Peyer's patch (tissue), 4 donors: ENCODE measurements at places on chromosomes 7 and 10. TPM values are rescaled to one million over a fixed set of nuclear protein-coding genes. Genes with fewer than 3 reads are reported as not detected.

DNA sequence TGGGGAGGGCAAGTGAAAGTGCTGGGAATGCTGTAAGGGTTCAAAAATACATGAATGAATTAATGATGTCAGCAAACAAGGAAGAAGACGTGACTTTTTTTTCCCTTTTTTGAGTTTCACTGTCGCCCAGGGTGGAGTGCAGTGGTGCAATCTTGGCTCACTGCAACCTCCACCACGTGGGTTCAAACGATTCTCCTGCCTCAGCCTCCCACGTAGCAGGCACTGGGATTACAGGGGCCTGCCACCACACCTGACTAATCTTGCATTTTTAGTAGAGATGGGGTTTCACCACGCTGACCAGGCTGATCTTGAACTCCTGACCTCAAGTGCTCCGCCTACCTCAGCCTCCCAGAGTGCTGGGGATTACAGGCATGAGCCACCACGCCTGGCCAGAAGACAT lies 30.0 kb downstream of the DENND10 start:
- DNase-seq = no peak
- no peaks in the 10 kb centered on the region for H3K27me3 ChIP-seq
- H3K4me1 ChIP-seq = no peaks in the 10 kb centered on the region
- no peaks in the 10 kb centered on the region for H3K36me3 ChIP-seq
- H3K4me3 ChIP-seq = no peak overlapping the region
- no peak overlapping the region for H3K27ac ChIP-seq

DNA sequence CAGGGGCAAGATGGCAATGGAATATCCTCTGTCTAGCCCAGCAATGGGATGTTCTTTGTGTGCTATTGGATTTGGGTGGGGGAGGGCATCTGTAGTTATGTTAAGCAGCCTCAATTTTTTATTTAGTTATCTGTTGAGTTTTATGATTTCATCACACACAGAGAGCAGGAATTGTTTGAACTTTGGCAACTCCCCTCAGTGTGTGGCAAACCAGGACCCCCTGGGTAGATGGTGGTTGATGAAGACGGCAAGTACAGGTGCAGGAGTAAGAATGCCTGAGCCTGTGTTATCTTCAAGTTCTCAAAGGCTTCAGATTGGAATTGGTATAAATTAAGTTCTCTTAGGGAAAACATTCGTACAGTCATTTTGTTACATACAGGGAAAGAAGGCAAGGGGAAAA lies 142.4 kb upstream of the SAMD8 start:
- no peak for DNase-seq
- no peak overlapping the region for H3K27ac ChIP-seq
- H3K4me1 ChIP-seq = no peaks in the 10 kb centered on the region
- no peak overlapping the region for H3K4me3 ChIP-seq

The NUDCD3 gene
- 43.1 TPM for total RNA-seq

- DNase-seq = peak; percentile 70
- peak overlapping the region; percentile 95 for H3K27ac ChIP-seq
- H3K36me3 ChIP-seq = peaks cover 26% of the 10 kb centered on the region
- H3K4me1 ChIP-seq = no peaks in the 10 kb centered on the region
Observed at GRCh38 chr7:108570146-108570755, 577 bp downstream of the DNAJB9 start.

The CTBP2 gene
- 53.6 TPM for total RNA-seq

DNA sequence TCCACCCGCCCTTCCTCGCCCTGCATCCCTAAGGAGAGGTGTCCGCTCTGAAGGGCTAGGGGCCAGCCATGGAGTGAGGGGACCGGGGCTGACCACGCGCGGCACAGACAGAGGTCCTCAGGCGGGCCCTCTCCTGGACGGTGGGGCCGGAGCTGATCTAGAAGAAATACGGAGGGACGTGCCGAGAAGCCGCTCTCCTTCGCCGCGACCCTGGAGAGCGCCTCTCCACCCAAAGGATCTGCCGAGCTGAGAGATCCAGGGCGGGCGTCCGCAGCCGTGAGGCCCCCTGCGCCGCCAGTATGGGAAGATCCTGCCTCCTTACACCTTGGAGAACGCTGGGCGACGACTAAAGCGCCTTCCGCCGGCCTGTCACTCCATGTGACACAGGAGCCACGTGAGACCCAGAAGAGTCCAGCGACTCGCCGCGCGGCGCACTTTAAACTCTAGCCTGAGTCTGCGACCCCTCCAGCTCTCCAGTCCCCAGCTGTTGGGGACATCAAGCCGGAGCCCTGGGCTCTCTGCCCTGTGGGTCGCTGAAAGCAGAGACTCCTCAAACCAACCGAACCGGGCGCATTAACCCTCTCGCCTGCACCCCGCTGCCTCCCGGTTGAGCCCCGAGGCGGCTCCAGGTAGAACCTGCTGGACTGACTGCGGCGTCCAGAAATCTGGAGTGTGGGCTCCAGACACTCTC lies 1.5 kb upstream of the SFMBT2 start:
- DNase-seq = peak; percentile 37
- peak overlapping the region; percentile 68 for H3K27ac ChIP-seq
- H3K36me3 ChIP-seq = no peaks in the 10 kb centered on the region
- H3K4me1 ChIP-seq = peaks cover 9% of the 10 kb centered on the region
- H3K27me3 ChIP-seq = no peaks in the 10 kb centered on the region

DNA sequence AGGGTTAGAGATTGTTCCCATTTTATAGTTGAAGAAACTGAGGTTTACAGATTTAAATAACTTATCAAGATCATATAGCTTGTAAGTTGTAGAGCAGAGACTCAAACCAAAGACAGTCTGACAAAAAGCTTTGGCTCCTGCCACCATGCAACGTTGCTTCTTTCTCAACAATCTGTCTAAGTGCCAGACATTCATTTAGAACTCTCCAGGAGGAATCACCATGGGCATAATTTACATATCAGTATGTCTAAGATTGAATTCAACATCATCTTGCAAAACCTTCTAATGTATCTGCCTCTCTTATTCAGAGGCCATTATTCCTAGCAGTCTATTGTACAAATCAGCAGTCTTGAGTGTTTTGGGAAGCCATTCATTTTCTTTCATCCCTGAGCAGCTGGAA lies 163.5 kb upstream of the PLXDC2 start:
- no peaks in the 10 kb centered on the region for H3K27me3 ChIP-seq
- no peak overlapping the region for H3K4me3 ChIP-seq
- H3K4me1 ChIP-seq = no peaks in the 10 kb centered on the region
- no peak for DNase-seq
- H3K36me3 ChIP-seq = no peaks in the 10 kb centered on the region

The ITGA8 gene
- 3.0 TPM for total RNA-seq

DNA sequence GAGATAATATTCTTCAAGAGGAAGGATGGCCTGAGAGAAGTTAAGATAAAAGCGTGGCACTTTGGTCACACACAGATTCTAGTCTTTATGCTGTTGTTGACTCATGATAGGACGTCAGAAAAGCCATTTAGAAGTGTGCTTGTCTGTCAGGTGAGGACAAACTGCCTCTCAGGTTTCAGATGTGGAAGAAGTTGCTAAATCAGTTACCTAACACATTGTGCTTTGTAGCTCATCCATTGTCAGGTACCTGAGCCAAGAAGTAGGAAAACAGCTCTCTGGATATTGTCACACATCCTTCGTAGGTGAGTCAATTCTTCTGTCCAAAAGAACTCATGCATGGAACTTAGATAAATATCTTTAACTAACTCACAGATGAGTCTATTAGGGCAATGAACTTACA lies 49.5 kb upstream of the PHYHIPL start:
- H3K27me3 ChIP-seq = no peaks in the 10 kb centered on the region
- DNase-seq = no peak
- H3K36me3 ChIP-seq = no peaks in the 10 kb centered on the region

The METTL27 gene
- 6.0 TPM for total RNA-seq

- no peak overlapping the region for H3K27ac ChIP-seq
- no peak for DNase-seq
- no peaks in the 10 kb centered on the region for H3K36me3 ChIP-seq
- no peaks in the 10 kb centered on the region for H3K27me3 ChIP-seq
Observed at GRCh38 chr7:266851-267840, 22.8 kb upstream of the FOXL3 start.

- no peak for DNase-seq
- no peaks in the 10 kb centered on the region for H3K27me3 ChIP-seq
- H3K27ac ChIP-seq = no peak overlapping the region
- H3K36me3 ChIP-seq = no peaks in the 10 kb centered on the region
- H3K4me3 ChIP-seq = no peak overlapping the region
Observed at GRCh38 chr10:77403761-77404160, 233.8 kb downstream of the KCNMA1 start.

- H3K27me3 ChIP-seq = no peaks in the 10 kb centered on the region
- H3K4me3 ChIP-seq = no peak overlapping the region
- H3K27ac ChIP-seq = no peak overlapping the region
- no peak for DNase-seq
- no peaks in the 10 kb centered on the region for H3K4me1 ChIP-seq
Observed at GRCh38 chr7:156668130-156668741, 27.7 kb downstream of the RNF32 start.

The SLC26A3 gene
- total RNA-seq = 587 TPM

The ERVW-1 gene
- total RNA-seq = not detected

GRCh38 chr7:124566583-124566982 lies 199.0 kb downstream of the GPR37 start:
- no peak overlapping the region for H3K27ac ChIP-seq
- no peaks in the 10 kb centered on the region for H3K27me3 ChIP-seq
- no peak for DNase-seq
- H3K4me3 ChIP-seq = no peak overlapping the region
- H3K4me1 ChIP-seq = no peaks in the 10 kb centered on the region

DNA sequence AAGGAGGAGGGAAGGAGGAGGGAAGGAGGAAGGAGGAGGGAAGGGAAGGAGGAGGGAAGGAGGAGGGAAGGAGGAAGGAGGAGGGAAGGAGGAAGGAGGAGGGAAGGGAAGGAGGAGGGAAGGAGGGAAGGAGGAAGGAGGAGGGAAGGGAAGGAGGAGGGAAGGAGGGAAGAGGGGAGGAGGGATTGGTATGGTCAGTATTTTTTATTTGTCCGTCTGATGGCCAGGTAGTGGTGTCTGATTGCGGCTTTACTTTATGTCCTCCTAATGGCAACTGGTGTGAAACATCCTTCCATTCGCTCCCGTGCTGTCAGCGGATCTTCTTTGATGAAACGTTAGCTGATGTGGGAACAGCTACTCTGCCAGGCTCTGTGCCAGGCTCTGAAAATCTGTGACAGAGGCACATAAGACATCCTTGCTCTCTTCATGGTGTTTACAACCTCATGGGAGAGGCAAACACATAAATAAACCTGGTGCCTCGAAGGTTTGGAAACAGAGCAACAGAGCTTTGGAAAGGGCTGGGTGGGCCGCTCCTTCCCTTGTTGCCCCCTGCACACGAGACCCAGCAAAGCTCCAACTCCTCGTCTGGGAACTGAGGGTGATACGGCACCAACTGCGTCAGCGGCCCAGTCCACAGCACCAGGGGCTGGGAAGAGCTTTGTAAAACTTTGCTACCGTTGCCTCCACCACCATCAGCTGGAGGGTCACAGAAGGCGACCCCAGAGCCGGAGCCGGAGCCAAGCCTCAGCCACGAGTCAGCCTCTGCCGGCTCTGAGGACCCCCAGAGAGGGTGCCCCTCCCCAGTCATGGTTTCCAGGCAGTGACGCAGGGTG lies 40.3 kb downstream of the PDGFA start:
- H3K4me1 ChIP-seq = no peaks in the 10 kb centered on the region
- no peak overlapping the region for H3K4me3 ChIP-seq
- H3K36me3 ChIP-seq = no peaks in the 10 kb centered on the region
- no peaks in the 10 kb centered on the region for H3K27me3 ChIP-seq

GRCh38 chr10:26780106-26780792 lies 80.5 kb downstream of the ABI1 start:
- no peak overlapping the region for H3K4me3 ChIP-seq
- H3K27me3 ChIP-seq = no peaks in the 10 kb centered on the region
- no peak overlapping the region for H3K27ac ChIP-seq
- peaks cover 7% of the 10 kb centered on the region for H3K4me1 ChIP-seq

The ARHGAP21 gene
- total RNA-seq = 91.6 TPM

The TMEM236 gene
- 74.4 TPM for total RNA-seq

The CRPPA gene
- 4.1 TPM for total RNA-seq

DNA sequence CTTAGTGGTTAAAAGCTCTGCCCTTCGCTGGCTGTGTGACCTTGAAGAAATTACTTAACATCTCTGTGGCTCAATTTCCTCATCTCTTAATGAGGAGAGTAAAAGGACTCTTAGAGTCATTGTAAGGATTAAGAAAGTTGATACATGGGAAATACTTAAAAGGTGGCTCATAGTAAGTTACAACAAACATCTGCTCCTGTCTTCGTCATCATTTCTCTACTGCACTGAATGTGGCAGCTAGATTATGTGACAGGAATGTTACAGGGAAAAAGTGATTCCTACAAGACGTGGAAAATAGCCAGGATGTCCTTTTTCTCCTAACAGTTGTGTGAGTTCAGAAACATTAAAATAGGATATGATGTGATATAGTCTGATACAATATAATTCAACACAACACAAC lies 184.7 kb downstream of the FRMD4A start:
- no peaks in the 10 kb centered on the region for H3K27me3 ChIP-seq
- no peak for DNase-seq
- H3K4me3 ChIP-seq = no peak overlapping the region
- H3K4me1 ChIP-seq = no peaks in the 10 kb centered on the region
- no peak overlapping the region for H3K27ac ChIP-seq

The IPMK gene
- 19.3 TPM for total RNA-seq

DNA sequence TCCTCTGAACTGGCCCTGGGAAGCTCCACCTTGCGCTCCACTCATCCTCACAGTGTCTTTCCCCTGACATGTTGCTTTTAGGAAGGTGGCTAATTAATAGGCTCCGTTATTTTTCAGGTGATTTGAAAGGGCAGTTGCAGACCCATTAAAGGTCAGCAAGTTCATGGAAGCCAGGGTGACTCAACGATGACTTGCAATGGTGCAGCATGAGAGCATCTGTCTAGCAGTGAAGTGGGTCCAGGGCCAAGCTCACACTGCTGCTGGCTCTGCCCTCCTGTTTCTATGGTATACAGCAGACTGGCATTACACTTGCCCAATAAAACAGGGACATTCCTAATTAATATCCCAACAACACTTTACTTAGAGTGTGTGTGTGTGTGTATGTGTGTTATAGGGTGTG lies 68.8 kb upstream of the WDR11 start:
- H3K4me3 ChIP-seq = no peak overlapping the region
- H3K4me1 ChIP-seq = no peaks in the 10 kb centered on the region
- H3K27ac ChIP-seq = no peak overlapping the region
- H3K36me3 ChIP-seq = no peaks in the 10 kb centered on the region

The HACD1 gene
- total RNA-seq = 3.6 TPM

The ZFAND4 gene
- 10.4 TPM for total RNA-seq

DNA sequence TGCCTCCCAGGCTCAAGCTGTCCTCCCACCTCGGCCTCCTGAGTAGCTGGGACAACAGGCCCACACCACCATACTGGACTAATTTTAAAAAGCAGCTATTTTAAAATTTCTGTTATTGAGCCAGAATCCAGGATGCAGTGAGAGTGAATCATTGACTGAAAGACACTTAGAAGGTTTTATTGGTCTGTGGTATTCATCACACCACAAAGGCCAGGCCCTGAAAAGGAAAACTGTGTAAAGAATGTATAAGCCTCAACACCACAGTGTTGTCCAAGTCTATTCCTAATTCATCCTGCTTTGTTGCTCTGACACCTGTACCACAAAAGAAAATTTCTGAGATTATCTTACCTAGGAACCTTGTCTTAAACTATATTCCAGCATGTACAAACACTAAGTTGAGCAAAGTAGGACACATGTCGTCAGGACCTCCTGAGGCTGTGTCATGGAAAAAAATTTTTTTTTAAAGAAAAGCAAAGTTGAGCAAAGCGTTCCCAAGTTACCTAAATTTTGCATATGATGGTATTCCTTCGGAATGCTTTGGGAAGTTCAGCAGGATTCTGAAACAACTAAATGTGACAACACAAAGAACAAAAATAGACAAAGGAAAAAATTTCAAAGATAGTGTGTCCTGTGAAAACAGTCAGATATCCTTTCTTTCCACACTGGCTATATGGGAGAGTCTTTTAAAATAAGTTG lies 129.6 kb upstream of the MKLN1 start:
- H3K4me3 ChIP-seq = no peak overlapping the region
- no peak for DNase-seq
- no peaks in the 10 kb centered on the region for H3K4me1 ChIP-seq
- H3K27ac ChIP-seq = no peak overlapping the region
- no peaks in the 10 kb centered on the region for H3K36me3 ChIP-seq
